ENCODE measurements at places on chromosomes 1 and 21.

DNA sequence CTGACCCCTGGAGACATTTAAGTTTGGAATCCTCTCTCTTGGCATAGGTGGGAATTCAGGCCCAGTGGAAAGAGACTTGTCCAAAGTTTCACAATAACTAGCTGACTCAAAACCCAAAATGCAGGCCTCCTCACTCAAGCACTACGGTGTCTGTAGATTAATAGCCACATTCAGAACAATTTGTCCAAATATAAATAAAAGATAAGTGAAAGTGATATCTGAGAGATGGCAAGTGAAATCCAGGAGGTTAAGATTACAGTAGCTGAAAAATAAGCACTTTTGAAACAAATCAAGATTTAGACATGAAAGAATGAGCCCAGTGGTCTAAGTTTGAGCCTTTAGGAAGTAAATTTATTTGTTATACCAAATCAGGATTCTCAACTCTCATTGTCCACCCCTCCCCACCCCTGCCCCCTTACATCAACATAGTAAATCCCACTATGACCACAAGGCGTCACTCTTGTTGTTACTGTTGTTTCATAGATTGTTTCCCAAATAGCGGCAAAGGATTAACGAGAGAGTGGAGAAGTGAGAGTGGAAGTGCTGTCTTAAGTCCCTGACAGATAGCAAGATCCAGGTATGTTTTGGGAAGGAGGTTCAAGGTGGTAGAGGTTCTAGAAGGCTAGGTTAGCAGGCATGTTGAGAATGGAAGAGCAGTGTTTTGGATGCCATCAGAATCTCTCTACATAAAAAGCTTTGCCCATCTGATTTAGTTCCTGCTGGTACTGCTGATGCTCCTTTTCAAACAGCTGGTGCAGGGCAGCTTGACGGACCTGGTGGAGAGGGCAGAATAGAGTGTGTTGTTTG is 7.1 kb upstream of the TPM3 start:
- DNase-seq, result peak; percentile 53

GRCh38 chr1:2088458-2088857 is 38.2 kb downstream of the PRKCZ start:
- DNase-seq, result peak; percentile 82

GRCh38 chr1:24180676-24181075 is 6.4 kb downstream of the IFNLR1 start:
- no peak for DNase-seq

GRCh38 chr1:180116964-180117763 is 37.5 kb upstream of the QSOX1 start:
- no peak for DNase-seq

GRCh38 chr1:6259491-6260362 is 1.2 kb downstream of the GPR153 start:
- DNase-seq, result peak; percentile 81

GRCh38 chr1:230807029-230807428 is 59.8 kb downstream of the CAPN9 start:
- no peak for DNase-seq

DNA sequence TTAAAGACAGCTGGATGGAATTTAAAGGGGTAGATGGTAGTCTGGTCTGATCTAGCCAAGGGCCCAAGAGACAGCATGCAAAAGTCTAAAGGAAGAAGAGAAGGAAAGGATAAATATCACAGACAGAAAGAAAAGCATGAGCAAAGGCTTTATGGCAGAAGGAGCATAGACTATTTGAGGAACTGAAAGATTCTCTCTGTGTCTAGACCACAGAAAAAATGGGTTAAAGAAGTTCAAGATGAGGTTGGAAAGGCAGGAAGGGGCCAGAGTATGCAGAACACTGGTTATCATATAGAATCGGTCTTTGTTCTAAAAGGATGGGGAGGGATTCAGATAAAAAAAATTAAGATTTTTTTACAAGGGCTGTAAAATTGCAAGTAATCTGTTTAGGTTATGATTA is 136.8 kb upstream of the SGIP1 start:
- DNase-seq, result no peak
